Hypothalamus (tissue), 51 donors: ENCODE measurements at places on chromosomes 4 and X.

DNA sequence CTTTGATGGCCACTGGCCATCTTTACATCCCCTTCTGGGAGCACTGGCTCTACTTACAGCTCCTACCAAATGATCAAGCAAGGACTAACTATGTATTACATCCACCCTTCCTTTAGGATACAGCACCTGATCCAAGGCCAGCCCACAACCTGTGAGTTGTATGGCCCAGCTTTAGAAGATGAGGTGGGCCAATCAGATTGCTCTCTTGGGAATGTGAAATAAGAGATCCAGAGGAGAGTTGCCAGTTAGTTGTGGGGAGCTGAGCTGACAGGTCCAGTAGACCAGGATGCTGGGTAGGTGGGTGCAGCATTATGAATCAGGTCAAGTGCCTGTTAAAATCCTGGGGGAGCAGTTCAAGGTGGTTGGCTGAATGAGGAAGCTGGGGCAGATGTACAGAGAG, 111.5 kb downstream of the GNL3L start:
- no peak for DNase-seq

DNA sequence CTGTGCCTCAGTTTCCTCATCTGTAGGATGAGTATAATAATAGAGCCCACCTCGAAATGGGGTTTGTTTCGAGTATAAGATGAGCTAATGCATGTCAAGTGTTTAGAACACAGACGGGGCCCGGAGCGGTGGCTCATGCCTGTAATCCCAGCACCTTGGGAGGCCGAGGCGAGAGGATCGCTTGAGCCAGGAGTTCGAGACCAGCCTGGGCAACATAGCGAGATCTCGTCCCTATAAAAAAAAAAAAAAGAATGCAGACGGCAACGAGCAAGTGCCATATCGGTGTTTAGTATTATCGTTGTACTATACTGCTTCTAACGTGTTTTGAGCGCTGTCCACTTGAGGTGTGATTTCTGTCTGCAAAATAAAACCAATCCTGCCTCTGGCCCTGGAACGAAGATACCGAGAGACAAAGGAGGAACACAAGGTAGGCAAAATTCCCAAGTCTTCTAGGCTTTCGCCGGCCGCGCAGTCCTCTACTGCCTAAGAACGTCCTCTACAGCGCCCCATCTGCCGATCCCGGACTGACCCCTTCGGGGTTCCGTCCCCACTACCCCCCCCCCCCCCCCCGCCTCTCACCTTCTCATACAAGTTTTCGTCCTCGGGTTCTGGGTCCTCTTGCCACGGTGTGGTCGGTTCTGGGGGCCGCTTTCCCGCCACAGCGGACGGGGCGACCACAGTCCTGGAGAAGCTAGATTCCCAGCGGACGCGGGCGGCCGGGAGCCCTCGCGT, 442 bp downstream of the NDUFB11 start:
- DNase-seq, result peak; percentile 48

DNA sequence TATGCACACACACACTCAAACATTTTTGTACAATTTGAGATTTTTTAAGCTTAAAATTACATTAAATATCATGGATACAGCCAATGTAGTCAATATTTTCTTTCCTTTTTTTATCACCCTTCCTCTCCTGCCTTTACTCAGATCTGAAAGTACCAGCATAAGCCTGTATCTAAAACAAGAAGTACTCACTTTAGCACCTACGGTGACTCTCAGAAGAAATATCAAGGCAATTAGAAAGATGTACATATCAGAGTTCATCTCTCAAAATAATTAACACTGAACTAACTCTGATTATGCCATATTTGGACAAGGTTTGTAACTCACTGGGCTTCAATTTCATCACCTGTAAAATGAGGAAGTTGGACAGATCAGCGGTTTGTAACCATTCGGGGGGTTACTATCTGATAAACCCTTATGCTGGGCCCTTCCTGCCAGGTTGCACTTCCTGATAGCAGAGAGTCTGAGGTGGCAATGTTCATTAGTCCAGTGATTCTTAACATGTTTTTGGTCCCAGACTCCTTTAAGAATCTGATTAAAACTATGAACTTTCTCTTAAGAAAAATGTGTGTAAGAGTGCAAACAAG, 5.7 kb upstream of the GPR174 start:
- no peak for DNase-seq

DNA sequence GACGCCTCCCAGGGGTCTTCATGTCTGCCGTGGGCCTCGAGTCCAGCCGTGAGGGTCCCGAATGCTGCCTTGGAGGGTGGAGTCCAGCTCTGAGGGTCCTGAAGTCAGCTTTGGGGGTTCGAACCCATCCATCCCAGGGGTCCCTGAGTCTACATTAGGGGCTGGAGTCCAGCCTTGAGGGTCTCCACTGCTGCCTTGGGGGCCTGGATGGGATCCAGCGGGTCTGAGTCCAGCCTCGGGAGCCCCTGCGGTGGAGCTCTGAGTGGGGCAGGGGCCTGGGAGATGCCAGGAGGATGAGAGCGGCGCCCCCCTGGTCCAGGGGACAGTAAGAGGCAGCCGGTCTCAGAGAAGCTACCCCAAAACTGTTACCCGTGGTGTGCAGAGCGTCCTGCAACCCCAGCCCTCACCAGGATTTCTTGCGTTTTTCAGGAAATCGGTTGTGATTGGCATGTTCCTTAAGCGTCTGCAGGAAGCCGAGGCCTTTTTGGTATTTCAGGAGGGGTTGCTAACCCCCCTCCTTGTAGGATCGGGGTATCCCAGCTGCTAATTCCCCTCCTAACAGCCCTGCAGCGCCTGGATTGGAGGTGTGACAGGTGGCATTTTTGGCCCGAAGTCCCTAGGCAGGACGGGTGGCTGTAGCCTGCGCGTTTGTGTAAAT, 1.7 kb upstream of the GTPBP6 start:
- no peak for DNase-seq

- no peak for DNase-seq
These were observed 8.7 kb downstream of the SHROOM4 start for GRCh38 chrX:50805276-50805675.

DNA sequence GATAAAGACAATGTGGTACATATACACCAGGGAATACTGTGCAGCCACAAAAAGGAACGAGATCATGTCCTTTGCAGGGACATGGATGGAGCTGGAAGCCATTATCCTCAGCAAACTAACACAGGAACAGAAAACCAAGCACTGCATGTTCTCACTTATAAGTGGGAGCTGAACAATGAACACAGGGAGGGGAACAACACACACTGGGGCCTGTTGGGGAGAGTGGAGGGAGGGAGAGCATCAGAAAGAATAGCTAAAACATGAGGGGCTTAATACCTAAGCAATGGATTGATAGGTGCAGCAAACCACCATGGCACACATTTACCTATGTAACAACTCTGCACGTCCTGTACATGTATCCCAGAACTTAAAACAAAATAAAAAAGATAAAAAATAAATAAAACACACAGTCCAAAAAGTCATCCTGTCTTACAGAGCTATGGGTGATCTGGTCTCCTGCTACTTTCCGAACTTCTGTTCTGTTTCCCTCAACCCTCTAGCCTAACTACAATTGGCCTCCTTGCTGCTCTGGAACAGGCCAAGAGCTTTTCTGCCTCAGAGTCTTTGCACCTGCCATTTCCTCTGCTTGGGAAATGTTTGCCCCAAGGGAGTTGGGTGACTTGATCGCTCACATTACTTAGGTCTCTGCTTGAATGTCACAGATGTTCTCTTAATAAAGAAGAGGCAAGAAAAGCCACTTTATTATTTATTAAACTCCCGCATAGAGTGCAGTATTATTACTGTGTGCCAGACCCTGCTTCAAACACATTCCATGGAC, 1.1 kb upstream of the CD38 start:
- DNase-seq, result no peak

- no peak for DNase-seq
These were observed 98.3 kb upstream of the GALNTL6 start for GRCh38 chr4:171714791-171715454.

- no peak for DNase-seq
These were observed 184.5 kb downstream of the CLCN4 start for GRCh38 chrX:10341309-10341708.

DNA sequence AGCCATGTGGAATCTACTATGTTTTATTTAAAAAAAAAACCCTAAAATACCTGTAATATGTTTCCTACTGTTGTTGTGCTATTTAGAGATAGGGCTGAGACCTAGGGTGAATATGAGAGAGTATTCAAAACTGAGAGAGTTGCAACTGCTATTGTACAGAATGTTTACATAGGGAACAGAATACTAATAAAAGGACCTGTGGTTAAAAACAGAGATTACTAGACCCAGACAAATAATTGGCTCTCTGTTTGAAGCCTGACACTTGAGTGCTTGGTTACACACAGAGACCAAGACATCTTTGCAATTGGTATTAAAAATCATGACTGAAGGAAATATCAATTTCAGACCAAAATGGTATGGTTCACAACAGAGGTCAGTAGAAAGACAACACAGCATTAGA, 278.9 kb upstream of the GIMD1 start:
- no peak for DNase-seq

- DNase-seq, result no peak
These were observed 79.3 kb upstream of the SPANXB1 start for GRCh38 chrX:140923118-140923517.

DNA sequence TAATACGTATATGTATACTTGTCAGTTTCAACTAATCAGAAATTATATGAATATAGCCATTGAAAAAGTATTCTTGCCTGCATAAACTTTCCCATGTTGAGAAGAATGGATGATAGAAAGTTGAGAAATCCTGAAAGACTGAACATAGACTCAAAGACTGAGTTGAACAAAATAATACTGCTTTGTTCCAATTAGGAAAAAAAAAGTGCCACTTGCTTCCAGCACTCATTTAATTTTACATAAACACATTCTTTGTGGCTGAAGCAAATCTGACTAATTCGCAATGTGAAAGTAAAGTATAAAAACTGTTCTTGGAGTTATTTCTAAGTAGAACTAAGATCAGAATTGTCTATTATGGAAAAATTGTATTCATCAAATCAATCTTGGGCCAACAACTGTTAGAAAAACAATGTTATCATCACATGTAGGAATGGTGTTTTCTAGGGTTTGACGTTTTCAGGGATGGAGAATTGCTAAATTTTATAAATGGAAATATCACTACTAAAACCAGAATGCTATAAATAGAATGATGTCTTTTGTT, 2334.6 kb downstream of the PCDH7 start:
- no peak for DNase-seq

DNA sequence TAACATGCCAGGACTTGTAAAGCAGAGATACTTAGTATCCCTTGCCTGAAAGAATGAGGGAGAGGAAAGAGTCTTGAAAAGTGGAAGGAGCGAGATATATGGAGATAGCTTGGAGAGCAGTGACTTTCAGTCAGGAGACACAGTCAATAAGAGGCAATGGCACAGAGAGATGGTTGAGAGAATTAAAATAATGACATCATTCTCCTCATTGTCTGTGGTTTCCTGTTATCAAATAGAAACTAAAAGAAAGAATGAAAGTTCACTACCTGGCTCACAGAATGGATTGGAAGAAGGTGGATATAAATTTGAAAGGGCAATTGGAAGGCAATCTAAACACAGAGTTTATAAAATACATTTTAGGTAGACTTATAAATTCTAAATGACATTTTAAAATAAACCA, 760.2 kb upstream of the AADAT start:
- no peak for DNase-seq

DNA sequence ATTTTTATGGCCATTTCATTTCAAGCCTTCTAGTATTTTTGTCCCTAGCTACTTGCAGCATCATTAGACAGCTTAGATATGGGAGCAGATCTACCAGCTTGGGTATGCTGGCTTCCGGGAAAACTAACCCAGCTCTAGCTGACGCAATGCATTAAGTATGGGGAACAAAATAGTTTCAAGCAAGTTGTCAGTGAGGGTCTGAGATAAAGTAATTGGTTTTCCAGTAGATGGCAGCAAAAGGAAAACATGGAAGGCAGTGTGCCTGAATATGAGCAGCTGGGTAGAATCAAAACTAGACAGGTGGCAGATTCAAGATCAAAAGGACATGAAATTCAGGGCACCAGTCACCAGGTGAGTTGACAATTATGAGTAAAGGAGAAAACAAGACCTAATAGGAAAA, 340.9 kb upstream of the CTSO start:
- no peak for DNase-seq

- no peak for DNase-seq
These were observed 74.9 kb upstream of the CBR4 start for GRCh38 chr4:169084954-169085353.

GRCh38 chrX:129714581-129714980, 24.2 kb upstream of the XPNPEP2 start:
- no peak for DNase-seq

- DNase-seq, result no peak
These were observed 26.9 kb upstream of the HPSE start for GRCh38 chr4:83361416-83362103.

- DNase-seq, result no peak
These were observed 56.2 kb upstream of the MAPK10 start for GRCh38 chr4:86416081-86416480.
